ENCODE measurements at places on chromosomes 6 and 20.

DNA sequence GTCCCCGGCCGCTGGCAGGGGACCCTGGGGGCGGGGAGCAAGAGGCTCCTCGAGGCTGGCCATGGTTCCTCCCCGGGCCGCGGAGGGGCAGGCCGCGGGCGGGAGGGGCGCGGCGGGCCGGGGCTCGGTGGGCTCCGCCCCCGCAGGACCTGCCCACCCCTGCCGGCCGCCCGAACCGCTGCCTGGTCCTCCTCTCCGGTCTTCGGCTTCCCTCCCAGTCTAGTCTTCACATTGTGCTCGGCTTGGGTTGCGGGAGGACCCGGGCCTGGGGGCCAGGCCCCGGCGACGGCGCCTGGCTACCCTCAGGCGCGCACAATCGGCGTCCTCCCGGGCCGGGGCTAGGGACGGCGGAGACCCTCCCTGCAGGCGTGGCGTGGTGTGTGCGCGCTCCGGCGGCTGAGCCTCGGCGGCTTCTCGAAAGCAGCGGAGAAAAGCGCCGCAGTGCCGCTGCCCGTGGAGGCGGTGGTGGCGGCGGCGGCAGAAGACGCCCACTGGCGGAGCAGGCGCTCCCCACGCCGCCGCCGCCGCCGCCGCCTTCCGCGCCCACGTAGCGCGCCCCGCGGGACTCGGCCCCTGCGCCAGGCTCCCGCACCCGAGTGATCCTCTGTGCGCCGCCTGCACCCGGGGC lies at the start of gene PDE10A:
PDE10A (minus strand) TSS at position 493 of the 628 bp plus-strand sequence; CDS start at position 63, 430 bp downstream.
- no peak for DNase-seq

DNA sequence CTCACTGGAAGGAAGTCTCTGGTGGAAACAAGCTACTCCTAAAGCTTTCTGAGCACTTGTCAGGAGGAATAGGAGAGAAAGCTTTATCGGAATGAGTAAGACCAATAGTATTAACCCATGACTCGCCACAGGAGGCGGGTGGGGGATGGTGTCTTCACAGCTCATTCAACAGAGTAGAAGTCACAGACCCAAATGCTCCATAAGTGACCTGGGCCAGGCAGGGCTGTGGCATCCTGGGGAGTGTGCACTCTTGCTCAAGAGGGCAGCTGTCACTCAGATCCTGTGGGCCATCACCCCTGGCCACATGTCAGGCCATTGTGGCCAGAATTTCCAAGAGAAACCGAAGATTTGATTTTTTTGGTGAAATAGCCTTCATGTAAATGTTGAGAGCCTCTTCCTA lies 116.0 kb downstream of the SYCP2 start:
- DNase-seq, result no peak

GRCh38 chr20:59406446-59406845 lies 106.0 kb downstream of the EDN3 start:
- DNase-seq, result no peak

DNA sequence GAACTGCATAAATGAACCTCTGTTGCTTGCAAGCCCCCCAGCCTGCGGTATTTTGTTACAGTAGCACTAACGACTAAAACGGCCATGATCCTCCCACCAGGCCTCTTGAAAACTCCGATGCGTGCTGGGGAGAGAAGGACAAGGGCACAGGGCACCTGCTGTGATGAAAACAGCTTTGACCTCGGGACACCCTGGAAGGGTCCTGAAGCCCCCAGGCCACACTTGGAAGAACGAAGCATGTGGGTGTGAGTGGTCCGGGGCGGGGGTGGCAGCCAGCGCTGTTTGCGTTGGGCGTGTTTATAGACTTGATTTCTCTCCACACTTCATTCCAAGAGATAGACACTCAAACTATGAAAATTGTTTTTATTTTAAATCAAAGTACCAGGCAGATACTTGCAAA lies 13.2 kb upstream of the HELZ2 start:
- no peak for DNase-seq

GRCh38 chr6:18209539-18210197 lies 54.4 kb downstream of the KDM1B start:
- no peak for DNase-seq

GRCh38 chr6:36195471-36196112 lies 952 bp upstream of the BRPF3 start:
- no peak for DNase-seq

DNA sequence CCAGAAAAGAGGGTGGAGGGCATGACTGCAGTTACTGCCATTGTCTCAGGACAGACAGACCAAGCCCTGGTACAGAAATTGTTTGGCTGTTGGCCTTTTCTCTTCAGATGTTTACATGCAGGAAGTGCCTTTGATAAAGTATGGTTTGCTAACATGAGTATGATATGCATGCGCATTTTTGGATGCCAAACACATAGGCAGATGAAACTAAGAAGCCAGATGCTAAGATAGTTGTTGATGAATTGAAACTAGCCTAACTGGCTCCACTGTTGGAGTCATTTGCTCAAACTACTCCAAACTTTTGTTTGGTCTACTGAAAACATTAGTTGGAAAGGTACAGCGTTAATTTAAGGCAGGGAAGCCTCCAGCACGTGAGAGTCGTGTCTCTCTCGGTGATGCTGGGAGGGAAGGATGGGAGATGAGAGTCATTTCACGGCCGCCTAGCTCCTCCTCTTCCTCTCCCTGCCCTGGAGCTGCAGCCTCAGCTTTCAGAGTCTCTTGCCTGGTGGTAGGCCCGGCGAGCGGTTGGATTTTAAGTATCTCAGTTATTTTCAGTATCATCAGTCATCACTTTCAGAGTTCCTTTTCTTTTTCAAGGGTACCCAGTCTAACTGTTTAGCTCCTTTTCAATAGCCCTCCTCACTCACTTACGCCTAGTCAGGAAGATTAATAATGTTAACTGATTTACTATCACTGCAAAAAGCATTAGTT lies 29.7 kb downstream of the RREB1 start:
- DNase-seq, result no peak

- DNase-seq, result no peak
These were observed 3.1 kb downstream of the GABRR2 start for GRCh38 chr6:89311853-89312531.

DNA sequence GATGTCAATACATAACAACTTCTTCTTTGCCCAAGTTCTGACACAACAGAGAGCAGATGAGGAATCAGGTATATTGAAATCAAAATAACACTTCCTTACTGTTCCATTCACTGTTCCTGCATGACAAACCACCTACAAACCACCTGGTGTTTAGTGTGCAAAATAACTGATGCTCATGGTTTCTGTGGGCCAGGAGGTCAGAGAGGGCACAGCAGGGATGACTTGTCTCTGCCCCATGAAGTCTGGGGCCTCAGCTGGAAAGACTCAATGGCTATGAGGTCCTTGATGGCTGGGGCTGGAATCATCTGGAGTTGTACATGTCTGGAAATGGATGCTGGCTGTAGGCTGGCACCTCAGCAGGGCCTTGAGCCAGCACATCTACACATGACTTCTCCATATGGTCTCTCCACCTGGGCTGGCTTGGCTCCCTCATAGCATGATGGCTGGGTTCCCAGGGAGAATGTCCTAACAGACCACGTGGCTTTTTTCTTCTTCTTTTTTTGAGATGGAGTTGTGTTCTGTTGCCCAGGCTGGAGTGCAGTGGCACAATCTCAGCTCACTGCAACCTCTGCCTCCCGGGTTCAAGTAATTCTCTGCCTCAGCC lies 7.4 kb upstream of the COX4I2 start:
- no peak for DNase-seq

- DNase-seq, result no peak
These were observed 494.6 kb downstream of the RFPL4B start for GRCh38 chr6:112841553-112842329.

- DNase-seq, result no peak
These were observed 139.7 kb upstream of the FLRT3 start for GRCh38 chr20:14477125-14477524.

DNA sequence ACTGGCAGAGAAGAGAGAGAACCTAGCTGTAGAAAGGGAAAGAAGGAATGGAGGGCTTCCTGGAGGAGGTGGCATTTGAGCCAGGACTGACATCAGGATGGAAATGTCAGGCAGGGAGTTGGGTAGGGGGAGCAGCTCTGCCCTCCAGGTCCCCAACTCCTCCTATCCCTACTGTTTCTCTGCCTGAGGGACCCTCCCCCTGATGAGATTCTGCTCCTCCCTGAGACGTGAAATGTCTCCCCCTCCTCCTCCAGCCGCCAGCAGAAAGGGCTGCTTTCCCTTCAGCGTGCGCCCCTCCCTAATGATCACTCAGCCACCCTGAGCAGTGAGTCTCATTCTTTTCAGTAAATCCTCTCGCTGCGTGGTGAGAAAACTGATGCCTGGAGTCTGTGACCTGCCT lies 40.6 kb downstream of the HLA-DPB1 start:
- DNase-seq, result no peak

DNA sequence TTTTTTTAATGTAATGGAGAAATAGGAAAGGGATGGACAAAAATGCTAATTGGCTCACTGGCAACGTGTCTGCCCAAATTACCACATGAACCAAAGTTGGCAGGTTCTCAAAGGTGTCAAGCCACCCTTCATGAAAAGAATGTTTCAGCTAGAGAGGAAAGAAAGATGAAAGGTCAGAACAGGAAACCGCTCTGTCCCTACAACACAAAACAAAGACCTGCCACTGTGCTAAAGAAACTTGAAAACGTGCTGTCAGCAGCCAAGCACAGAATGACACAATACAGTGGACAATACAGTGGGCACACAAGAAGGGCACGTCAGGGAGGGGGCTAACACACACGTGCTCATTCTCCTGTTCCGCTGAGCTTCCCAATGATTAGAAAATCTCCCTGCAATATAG lies 4.9 kb downstream of the PREP start:
- DNase-seq, result no peak

GRCh38 chr20:15555913-15556312 lies 1017.3 kb downstream of the KIF16B start:
- DNase-seq, result no peak

GRCh38 chr20:23269954-23270353 lies 80.6 kb upstream of the NXT1 start:
- no peak for DNase-seq

GRCh38 chr20:4067600-4068261 lies 52.4 kb upstream of the RNF24 start:
- no peak for DNase-seq

- peak; percentile 51 for DNase-seq
These were observed 99.4 kb downstream of the BFSP1 start for GRCh38 chr20:17431621-17432364.

All from activated naive CD4-positive, alpha-beta T cell treated with anti-CD3 and anti-CD28 coated beads, Interleukin-2, amount 50 U/mL, for 72 hours (primary cell).